ENCODE measurements at places on chromosomes 13 and 19.

- DNase-seq = peak; percentile 22
Observed at GRCh38 chr13:92187378-92187989, 789.1 kb downstream of the GPC5 start.

DNA sequence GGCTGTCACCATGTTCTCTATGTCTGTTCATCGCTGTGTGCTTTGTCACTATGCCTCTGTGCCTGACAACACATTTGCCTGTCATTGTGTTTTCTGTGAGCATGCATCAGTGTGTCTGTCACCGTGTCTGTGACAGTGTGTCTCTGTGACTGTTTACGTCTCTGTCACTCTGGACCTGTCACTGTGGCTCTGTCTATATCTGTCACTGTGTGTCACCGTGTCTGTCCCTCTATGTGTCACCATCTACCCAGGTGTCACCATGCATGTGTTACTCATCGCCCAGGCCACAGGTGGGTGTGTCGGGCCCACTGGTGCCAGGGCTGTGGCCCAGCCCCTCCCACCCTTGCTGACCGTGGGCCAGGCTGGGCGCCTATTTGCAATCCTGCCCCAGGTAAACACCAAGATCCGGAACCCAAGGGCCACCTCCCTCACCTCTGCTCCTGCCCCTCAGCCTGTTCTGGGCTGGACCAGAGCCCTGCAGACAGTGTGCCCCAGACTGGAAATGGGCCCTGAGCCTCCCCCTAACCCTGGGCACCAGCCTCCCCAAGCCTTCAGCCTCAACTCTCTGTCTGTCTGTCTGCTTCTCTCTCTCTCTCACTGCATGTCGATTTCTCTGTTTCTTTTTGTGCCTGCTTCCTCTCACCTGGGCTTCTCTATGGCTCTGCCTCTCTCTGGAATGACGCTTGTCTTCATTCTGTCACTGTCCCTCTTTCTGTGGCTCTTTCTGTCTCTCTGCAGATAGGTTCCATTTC, 7.7 kb downstream of the IRF2BP1 start:
- DNase-seq = no peak

GRCh38 chr13:100707818-100708740, 33.5 kb upstream of the TMTC4 start:
- no peak for DNase-seq

DNA sequence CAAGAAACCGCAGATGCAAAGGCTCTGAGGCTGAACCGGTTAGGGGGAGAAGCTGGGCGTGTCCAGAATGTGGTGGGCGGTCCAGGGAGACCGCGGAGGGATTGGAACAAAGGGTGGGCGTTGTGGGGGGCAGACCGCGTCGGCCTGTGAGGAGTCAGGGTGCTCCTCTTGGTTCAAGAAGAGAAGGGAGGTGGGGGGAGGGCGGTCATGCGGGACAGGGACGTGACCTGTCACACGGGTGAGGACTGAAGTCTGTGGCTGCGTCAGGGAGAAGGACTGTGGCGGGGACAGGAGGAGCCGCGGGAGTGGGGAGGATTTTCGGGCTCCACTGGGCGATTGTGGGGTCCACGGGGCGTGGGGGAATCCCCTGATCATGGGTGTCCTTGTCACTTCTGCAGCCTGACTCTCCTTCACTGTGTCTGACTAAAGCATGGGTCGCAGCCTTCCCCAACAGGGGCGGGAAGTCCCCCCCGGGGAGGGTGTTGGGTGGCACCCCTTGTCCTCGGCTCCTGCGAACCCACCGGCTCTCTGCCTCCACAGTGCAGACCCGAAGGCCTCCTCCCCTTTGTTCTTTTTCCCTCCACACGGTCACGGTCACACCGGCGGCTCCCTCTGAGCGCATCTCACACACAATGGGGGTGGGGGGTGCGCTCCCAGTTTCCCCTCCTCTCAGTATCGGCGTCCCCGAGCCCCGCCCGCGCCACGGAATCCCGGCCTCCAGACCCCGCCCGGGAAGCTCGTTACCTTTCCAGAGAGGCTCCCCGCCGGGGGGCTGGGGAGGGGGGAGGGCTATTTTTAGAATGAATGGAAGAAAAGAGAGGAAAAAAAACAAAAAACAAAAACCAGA, 16.4 kb upstream of the KCNN1 start:
- DNase-seq = no peak

GRCh38 chr13:21035498-21035897, 25.9 kb downstream of the LATS2 start:
- DNase-seq = no peak

DNA sequence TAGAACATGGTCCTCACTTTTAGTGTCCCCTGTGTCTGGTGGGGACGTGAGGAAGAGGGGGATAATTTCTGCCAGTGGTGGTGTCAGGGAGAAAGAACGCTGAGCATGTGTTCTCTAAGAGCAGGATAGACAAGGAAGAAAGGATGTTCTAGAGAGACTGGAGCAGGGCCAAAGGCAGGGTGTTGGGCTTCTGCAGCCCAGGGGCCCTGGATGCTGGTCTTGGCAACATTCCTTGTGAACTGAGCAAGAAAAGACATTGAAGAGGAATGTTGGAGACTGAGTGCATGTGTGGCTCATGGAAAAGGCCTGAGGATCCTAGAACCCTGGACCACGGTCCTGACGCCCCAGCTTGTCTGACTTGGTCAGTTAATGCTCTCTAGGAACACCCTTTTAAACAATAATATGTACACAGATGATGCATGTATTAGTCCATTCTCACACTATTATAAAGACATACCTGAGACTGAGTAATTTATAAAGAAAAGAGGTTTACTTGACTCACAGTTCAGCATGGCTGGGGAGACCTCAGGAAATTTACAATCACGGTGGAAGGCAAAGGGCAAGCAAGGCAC, 33.6 kb upstream of the SLC10A2 start:
- DNase-seq = no peak

- no peak for DNase-seq
Observed at GRCh38 chr13:57375876-57376275, 208.9 kb downstream of the PRR20E start.

GRCh38 chr13:68550330-68550729, 1320.2 kb upstream of the PCDH9 start:
- DNase-seq = no peak

DNA sequence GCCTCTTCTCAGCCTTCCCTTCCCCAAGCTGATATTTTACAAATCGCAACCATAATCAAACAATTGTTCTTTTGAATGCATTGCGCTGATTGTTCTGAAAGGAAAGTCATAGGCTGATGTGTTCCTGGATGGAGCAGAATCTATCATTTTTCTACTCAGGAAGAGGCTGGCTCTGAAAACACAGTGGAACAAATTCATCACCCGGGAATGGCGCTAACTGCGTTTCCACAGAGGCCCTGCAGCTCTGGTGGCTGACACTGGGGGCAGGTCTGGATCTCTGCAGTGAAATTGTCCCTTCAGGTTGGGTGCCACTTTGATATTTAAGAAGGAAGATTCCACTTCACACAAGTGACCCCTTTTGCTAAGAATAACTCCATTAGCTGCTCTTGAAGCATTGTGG, 1060.8 kb downstream of the UQCRFS1 start:
- DNase-seq = no peak

DNA sequence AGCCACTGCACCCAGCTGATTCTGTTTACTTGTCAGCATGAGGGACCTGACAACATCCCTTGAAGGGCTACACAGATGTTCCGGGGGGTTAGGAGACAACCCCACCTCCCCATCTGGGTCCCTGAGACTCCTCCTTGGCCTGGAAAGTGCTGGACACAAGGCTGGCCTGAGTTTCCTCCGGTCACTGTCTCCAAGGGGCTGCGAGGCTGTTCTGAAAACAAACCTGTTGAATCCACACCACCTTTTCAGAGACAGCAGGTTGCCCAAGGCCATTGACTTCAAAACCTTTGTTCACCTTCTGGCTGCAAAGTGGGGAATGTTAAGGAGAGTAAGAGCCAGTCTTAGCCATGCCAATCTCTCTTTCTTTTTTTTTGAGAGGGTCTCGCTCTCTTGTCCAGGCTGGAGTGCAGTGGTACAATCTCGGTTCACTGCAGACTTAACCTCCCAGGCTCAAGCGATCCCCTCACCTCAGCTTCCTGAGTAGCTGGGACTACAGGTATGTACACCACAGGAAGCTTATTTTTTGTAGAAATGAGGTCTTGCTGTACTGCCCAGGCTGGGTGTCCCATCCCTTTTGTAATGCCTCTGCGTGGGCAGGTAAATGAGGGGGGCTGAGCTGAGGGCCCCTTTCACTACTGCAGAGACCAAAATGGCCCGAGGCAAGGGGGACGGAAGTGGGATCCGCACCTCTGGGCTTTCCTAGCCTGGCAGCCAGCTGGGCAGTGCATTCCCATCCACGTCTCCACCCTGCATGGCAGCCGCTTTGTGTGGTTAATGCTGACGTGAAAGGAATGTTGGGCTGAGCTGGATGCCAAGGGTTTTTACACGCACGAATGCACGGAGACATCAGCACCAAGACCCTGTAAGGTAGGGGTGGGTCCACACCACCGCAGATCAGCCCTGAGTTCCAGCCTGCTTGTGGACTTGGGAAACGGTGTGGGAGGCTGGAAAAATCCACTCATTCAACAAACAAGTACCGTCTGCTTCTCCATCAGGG, 1.9 kb upstream of the ZNF628 start:
- no peak for DNase-seq

- no peak for DNase-seq
Observed at GRCh38 chr13:100490692-100491091, 97.9 kb downstream of the GGACT start.

DNA sequence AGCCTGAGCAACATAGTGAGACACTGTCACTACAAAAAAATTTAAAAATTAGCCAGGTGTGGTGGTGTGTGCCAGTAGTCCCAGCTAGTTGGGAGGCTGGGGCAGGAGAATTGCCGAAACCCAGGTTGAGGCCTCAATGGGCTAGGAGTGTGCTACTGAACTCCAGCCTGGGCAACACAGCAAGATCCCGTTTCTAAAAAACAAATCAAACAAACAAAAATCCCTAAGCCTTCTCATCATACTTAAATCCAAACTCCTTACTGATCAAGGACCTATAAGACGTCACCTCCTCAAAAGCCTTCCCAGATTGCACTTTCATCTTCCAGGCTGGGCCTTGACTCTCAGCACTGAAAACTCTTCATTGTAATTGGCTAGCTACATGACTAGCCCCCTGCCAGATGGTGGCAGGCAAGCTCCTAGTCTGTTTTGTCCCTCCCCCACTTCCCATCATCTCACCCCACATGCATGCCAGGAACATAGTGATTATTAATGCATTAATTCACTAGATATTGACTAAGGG, 17.5 kb upstream of the NANOS3 start:
- no peak for DNase-seq

GRCh38 chr13:94707400-94708021, 4.8 kb downstream of the SOX21 start:
- DNase-seq = no peak

- DNase-seq = no peak
Observed at GRCh38 chr13:46721054-46721453, 75.9 kb downstream of the ESD start.

GRCh38 chr19:53989600-53990533, 1.6 kb upstream of the CACNG6 start:
- DNase-seq = no peak

DNA sequence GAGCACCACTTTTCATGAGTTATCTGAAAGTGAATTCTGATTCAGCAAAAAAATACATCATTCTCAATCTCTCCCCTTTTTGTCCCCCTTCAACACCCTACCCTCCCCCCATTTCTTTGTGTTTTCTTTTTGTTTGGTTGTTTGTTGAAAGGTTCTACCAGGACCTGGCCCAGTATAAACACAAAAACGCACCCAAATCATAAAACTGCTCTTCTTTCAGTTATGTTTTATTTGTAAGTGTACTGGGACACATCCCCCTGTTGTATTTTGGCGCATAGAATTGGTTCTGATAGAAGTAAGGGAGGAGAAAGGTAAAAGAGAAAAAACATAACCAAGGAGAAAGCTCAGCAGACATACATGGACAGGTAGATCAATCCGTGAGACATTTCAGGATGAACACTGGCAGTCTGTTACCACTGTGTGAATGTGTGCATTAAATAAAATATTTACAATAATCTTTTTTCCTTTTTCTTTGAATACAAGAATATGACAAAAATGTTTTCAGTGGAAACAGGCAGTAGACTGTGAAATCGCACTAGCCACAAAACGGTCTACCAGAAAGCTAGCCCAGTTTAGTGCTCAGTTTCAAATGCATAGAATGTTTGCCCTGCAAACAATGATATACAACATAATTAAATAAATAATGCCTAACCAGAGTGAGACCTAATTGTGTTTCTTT, 4.2 kb downstream of the POU4F1 start:
- DNase-seq = no peak

- no peak for DNase-seq
Observed at GRCh38 chr19:45817725-45818301, 2.7 kb upstream of the RSPH6A start.

GRCh38 chr13:78054157-78054556, 135.5 kb upstream of the EDNRB start:
- no peak for DNase-seq

DNA sequence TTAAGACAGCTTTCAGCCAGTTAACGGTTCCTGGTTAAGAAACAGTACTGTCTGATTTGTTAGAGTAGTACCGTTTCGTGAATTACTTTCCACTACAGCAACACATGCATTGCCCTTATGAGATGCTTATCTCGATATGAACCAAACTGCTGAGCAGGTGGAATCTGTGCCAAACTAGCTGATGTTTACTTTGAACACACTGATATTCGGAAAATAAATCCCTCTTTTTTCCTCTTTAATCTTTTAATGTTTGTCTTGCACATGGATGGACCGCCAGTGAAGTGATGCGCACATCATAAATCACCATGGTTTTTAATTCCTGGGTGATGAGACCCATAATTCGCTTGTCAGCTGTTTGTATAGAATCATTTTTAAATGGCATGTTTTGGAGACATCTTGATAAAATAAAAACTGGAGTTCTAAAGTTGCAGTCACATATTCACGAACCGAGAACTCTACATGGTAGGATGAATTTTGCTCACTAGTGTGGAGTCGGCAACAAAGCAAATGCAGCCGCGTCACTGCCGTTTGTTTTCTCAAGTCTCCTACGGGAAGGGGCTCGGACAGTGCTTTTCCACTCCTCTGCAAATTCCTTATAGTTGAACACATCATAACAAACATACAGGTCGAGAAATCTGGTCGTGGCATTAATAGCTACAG, 1.1 kb downstream of the GJA3 start:
- DNase-seq = no peak

DNA sequence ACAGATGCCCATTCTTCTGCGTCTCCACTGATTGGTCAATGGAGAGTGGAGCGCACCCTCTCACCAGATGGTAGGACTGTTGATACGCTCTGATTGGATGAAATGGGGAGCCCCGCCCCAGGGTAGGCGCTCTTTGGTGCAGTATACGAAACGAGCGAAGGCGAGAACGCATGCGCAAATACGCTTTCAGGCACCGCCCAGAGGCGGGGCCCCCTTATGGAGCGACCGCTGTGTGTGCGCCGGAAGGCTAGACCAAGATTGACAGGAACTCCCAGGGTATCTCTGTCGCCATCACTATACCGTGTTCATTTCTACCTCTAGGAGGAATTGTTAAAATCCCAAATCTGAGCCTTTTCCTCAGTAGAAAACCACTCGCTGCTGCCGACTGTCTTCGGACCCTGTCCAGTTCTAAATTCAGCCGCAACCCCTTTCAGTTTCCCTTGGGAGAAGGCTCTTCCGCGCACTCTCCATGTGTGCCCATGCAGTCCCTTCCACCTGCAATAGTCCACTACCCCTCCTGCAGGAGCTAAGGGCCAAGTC, 720 bp upstream of the HNRNPL start:
- DNase-seq = peak; percentile 99

- DNase-seq = no peak
Observed at GRCh38 chr13:67792151-67792676, 562.1 kb upstream of the PCDH9 start.
